CD4-positive, alpha-beta memory T cell (primary cell): ENCODE measurements at places on chromosomes 2 and 18.

GRCh38 chr18:39208729-39209128, 1643.1 kb upstream of the CELF4 start:
- H3K27me3 ChIP-seq = no peaks in the 10 kb centered on the region
- H3K4me3 ChIP-seq = no peak overlapping the region
- H3K36me3 ChIP-seq = no peaks in the 10 kb centered on the region
- no peaks in the 10 kb centered on the region for H3K4me1 ChIP-seq

- H3K27ac ChIP-seq = no peak overlapping the region
- H3K4me3 ChIP-seq = no peak overlapping the region
- peaks cover 36% of the 10 kb centered on the region for H3K4me1 ChIP-seq
- DNase-seq = no peak
- no peaks in the 10 kb centered on the region for H3K36me3 ChIP-seq
Observed at GRCh38 chr2:12262681-12263436, 453.9 kb upstream of the TRIB2 start.

- H3K36me3 ChIP-seq = no peaks in the 10 kb centered on the region
- H3K27me3 ChIP-seq = no peaks in the 10 kb centered on the region
- DNase-seq = no peak
- no peak overlapping the region for H3K4me3 ChIP-seq
- H3K27ac ChIP-seq = no peak overlapping the region
- H3K4me1 ChIP-seq = no peaks in the 10 kb centered on the region
Observed at GRCh38 chr2:23622966-23623675, 238.1 kb downstream of the KLHL29 start.

DNA sequence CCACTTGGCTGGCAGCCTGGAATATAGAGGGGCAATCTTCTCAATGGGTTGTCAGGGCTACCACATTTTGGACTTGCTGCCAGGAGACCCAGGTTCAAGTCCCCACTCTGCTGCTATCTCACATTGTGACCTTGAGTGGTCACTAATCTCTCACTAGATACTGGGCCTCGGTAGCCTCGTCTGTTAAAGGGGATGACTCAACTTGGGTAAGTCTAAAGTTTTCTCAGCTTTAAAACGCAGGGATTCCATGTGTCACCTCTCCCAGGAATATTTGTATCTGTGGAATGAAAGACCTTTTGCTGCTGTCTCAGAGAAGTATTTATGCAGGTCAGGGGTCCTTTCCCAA, 86.3 kb downstream of the SEMA4F start:
- DNase-seq = no peak
- H3K27me3 ChIP-seq = no peaks in the 10 kb centered on the region
- no peak overlapping the region for H3K27ac ChIP-seq
- no peak overlapping the region for H3K4me3 ChIP-seq
- no peaks in the 10 kb centered on the region for H3K4me1 ChIP-seq

- no peak overlapping the region for H3K4me3 ChIP-seq
- no peak overlapping the region for H3K27ac ChIP-seq
- no peaks in the 10 kb centered on the region for H3K27me3 ChIP-seq
- H3K4me1 ChIP-seq = peaks cover 23% of the 10 kb centered on the region
- peaks cover 66% of the 10 kb centered on the region for H3K36me3 ChIP-seq
Observed at GRCh38 chr2:113192459-113193100, 18.8 kb downstream of the PSD4 start.

DNA sequence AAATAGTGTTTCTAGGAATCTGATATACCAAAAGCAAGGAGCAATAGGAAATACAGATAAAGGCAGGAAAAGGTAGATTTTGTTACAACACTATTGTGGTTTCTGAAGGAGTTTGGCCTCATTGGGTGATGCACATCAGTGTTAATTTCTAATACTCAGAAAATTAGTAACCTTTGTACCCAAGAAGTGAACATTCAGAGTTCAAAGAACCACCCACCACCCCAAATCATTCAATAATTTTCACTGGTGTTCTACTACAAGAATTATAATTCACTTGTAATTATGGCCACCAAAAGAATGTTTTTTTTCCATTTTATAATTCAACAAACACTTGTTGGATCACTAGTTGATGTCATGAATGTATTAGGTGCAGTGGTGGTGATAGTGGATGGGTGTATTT, 183.3 kb downstream of the UBE2E3 start:
- H3K36me3 ChIP-seq = no peaks in the 10 kb centered on the region
- no peaks in the 10 kb centered on the region for H3K27me3 ChIP-seq
- peaks cover 38% of the 10 kb centered on the region for H3K4me1 ChIP-seq
- peak overlapping the region; percentile 28 for H3K27ac ChIP-seq
- H3K4me3 ChIP-seq = no peak overlapping the region
- no peak for DNase-seq

- DNase-seq = no peak
- no peak overlapping the region for H3K4me3 ChIP-seq
- no peak overlapping the region for H3K27ac ChIP-seq
- H3K27me3 ChIP-seq = no peaks in the 10 kb centered on the region
- no peaks in the 10 kb centered on the region for H3K4me1 ChIP-seq
Observed at GRCh38 chr2:239500574-239501550, 100.0 kb upstream of the HDAC4 start.

- H3K36me3 ChIP-seq = no peaks in the 10 kb centered on the region
- peaks cover 6% of the 10 kb centered on the region for H3K27me3 ChIP-seq
- no peak overlapping the region for H3K4me3 ChIP-seq
- DNase-seq = no peak
Observed at GRCh38 chr2:56185582-56186046, 1.8 kb downstream of the CCDC85A start.

- no peaks in the 10 kb centered on the region for H3K27me3 ChIP-seq
- H3K36me3 ChIP-seq = no peaks in the 10 kb centered on the region
- no peak overlapping the region for H3K27ac ChIP-seq
- H3K4me3 ChIP-seq = no peak overlapping the region
- H3K4me1 ChIP-seq = no peaks in the 10 kb centered on the region
Observed at GRCh38 chr2:220510668-220511067, 883.2 kb downstream of the SLC4A3 start.

DNA sequence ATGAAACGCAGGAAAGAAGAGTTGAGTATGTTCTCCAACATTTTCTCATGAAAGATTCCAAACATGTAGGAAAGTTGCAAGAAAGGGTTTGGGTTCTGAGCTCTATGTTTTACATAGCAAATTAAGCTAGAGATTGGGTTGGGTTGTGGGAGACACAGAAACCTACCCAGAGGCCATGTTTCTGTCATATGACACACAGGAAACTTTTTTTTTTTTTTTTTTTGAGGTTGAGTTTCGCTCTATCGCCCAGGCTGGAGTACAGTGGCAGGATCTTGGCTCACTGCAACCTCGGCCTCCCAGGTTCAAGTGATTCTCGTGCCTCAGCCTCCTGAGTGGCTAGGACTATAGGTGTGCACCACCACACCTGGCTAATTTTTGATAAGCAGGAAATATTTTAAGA, 57.6 kb downstream of the DOCK10 start:
- no peaks in the 10 kb centered on the region for H3K36me3 ChIP-seq
- DNase-seq = peak; percentile 24
- H3K27me3 ChIP-seq = no peaks in the 10 kb centered on the region
- H3K27ac ChIP-seq = no peak overlapping the region

- no peaks in the 10 kb centered on the region for H3K36me3 ChIP-seq
- no peak overlapping the region for H3K27ac ChIP-seq
- no peak overlapping the region for H3K4me3 ChIP-seq
- no peaks in the 10 kb centered on the region for H3K27me3 ChIP-seq
- no peak for DNase-seq
Observed at GRCh38 chr18:3541549-3542386, 91.8 kb downstream of the TGIF1 start.

DNA sequence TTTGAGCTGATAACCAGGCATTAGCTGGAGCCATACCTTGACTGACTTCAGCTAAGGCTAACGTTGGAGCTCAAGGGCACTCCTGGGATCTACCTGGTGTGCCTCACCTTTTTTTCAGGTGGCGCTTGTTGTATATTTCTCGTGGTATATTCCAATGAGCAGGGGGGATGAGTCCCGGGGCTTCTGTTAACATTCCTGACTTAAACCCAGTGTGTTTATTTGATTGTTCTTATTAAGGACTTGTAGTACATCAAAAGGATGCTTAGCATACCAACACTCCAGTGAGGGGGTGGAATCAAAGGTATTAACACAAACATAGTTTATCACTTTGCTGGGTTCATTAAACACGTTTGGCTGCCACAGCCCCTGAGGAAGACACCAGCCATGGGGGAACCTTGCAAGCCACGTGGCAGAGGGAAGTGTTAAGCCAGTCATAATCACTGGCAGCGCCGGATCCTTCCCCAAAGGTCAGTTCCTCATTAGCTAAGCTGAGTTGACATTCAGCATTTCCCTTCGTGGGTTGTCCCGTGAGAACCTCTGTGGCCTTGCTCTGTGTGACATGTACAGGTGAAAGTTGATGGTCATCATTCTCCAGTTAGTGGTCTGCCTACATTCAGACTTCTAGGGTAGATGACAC, 119.5 kb upstream of the MCFD2 start:
- H3K27ac ChIP-seq = no peak overlapping the region
- no peak for DNase-seq
- no peaks in the 10 kb centered on the region for H3K27me3 ChIP-seq
- H3K4me3 ChIP-seq = no peak overlapping the region
- peaks cover 77% of the 10 kb centered on the region for H3K36me3 ChIP-seq

GRCh38 chr2:184444623-184445223, 153.6 kb upstream of the ZNF804A start:
- H3K27me3 ChIP-seq = no peaks in the 10 kb centered on the region
- no peaks in the 10 kb centered on the region for H3K36me3 ChIP-seq
- H3K27ac ChIP-seq = no peak overlapping the region
- no peaks in the 10 kb centered on the region for H3K4me1 ChIP-seq

- H3K36me3 ChIP-seq = no peaks in the 10 kb centered on the region
- DNase-seq = no peak
- H3K27ac ChIP-seq = no peak overlapping the region
- no peaks in the 10 kb centered on the region for H3K27me3 ChIP-seq
- H3K4me1 ChIP-seq = no peaks in the 10 kb centered on the region
- H3K4me3 ChIP-seq = no peak overlapping the region
Observed at GRCh38 chr2:30481323-30481800, 34.3 kb downstream of the LCLAT1 start.
